Stromal cell of bone marrow (primary cell): ENCODE measurements at places on chromosomes 2 and 18.
A peak's percentile ranks its signal among the peaks of the same experiment; 100 is the strongest.

DNA sequence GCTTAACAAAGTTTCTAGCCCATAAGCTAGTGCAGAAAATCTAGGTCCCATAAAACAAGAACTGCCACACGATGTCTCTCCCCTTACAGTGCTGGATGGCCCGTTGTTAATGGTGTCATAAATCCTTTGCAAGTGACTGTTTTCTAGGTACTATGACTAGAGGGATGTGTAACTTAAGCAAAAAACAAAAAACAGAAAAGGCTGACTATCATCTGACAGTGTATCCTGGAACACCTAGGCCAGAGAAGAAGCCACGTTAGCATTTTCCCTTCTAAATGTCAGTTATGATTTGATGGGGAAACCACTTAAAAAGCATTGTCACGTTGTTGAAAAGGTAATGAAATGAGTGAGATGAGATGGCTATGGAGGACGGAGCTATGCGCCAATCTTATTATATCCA lies 2.4 kb downstream of the CASP8 start:
- no peak for DNase-seq

DNA sequence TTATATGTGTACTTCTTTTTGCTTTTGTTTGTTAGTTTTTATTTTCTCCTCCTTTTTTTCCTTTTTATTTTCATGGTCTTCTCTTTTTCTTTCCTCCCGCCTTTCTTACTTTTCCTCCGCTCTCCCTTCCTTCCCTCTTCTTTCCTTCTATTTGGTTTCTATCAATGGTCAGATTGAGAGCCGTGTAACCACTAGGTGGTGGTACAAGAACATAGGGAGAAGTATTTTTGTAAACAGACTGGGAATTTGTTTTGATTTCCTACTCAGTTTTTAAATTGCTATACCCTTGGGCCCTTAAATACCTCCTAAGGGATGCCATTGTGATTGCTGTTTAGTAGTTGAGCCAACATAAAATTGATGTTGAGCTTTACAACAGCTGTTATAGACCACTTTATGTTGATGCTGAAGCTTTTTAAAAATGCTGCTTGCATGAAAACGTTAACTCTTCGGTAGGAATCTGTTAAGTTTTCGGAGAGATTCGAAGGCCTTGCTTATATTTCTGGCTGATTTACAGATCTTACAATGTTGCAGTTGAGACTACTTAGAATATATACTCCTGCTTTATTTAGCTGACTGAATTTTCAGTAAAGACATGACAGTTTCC lies 124.2 kb downstream of the UBE2E3 start:
- peak; percentile 34 for DNase-seq

DNA sequence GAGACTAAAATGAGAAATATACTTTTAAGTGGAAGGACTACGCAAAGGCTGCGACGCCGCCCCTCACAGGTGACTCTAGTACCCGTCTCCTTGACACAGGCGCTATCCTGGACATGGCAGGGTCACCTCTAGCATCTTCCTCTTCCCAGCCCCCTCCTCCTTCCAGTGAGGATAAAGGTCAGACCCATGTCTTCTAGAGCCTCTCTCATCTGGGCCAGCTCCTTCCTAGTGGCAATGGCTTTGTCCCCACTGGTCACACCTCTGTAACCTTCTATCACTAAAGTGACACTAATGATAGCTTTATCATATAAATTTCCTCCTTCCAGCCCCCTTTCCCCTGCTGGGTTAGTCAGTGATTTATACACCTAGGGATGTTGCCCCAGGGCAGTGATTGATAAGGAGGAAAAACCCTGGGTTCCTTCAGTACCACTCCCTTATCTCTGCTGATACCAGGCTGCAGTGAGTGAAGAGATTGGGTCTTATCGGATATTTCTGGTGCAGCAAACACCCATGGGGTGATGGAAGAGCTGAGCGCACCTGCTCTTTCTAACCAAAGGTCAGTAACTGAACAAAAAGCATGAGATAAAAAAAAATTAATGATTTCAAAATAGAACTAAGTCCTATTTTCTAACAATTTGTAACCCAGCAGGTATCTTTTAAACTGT lies 62.0 kb upstream of the FZD5 start:
- DNase-seq = no peak

GRCh38 chr18:69326094-69326493 lies 74.6 kb upstream of the DOK6 start:
- no peak for DNase-seq
